OCI-LY7 (cell line): ENCODE measurements at places on chromosomes 6 and 20. TPM values are rescaled to one million over a fixed set of nuclear protein-coding genes. Genes with fewer than 3 reads are reported as not detected.

DNA sequence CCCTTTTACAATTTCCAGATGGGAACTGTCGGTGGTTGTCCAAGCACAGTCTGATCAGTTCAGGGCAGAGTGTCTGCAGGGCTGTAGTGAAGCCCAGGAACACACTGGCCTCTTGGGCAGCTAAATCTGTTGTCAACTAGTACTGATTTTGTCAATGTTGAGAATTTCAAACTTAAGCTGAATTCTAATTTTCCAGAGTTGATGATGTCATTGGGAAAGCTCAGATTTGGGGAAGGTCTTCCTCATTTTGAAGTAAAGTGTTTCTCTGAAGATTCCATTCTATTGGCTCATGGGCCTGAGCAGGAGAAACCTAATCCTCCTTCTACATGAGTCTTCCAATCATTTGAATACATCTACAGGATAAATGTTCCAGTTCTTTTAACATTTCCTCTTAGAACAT is 72.1 kb downstream of the CCDC170 start:
- no peak for DNase-seq

GRCh38 chr6:36362551-36363370 is 24.7 kb downstream of the ETV7 start:
- no peak for DNase-seq

DNA sequence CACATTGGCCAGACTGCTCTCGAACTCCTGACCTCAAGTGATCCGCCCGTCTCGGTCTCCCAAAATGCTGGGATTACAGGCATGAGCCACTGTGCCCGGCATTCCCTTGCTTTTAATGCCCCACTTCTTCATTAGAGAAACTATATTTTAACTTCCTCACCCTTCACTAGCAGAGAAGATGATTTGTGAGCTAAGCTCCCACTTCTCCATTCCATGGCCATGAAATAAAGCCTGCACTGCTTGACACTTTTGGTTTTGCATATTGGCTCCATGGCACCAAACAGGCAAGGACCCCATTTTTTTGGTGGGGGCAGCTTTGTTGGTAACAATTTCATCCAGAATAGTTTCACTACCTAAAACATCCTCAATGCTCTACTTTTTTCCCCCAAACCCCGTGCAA is 145.3 kb downstream of the TFAP2B start:
- no peak for DNase-seq

Gene ELOVL2
- total RNA-seq: not detected in 2 replicates

GRCh38 chr6:99014061-99014460 is 66.3 kb upstream of the FBXL4 start:
- no peak for DNase-seq

- DNase-seq: no peak
Observed at GRCh38 chr6:93468291-93468690, 48.9 kb upstream of the EPHA7 start.

DNA sequence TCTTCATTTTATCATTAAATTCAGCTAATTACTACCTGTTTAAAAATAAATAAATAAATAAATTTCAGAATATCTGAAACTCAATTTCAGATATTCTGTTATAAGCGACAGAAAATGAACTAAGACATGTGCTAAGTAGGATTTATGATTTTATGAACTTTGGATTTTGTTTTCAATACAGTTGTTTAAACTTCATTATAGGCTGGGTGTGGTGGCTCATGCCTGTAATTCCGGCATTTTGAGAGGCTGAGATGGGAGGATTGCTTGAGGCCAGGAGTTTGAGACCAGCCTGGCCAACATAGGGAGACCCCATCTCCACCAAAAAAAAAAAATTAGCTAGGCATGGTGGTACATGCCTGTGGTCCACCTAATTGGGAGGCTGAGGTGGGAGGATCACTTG is 36.0 kb downstream of the AFG1L start:
- no peak for DNase-seq

Gene CALHM5
- not detected in 2 replicates for total RNA-seq

- DNase-seq: no peak
Observed at GRCh38 chr20:14860410-14860814, 523.0 kb upstream of the FLRT3 start.

DNA sequence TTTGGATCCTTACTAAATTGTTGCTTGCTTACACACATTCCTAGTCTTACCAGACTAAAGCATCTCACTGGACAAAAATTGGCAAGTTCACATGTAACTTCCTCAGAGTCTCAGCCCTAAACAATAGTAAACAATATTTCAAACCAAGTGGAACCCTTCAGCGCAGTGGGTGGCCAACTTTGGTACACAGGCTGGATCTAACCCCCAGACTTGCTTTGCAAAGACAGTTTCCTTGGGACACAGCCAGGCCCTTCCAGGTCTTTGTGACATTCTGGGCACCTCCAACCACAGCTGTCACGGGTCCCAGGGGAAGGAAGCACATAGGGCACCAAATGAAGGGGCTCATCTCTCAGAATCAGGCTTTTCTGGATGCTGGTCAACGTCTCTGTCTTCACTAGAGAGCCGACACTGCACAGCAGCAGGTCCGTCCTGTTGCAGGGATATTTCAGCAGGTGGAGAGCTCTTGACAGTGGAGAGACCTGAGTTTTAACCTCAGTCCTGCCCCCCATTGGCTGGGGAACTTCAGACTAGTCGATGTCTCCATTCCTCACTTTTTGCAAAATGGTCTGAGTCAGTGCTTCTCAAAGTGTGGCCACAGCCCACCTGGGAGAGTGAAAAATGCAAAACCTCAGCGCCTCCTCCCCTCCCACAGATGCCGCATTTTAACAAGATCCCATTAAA is 91.4 kb downstream of the BFSP1 start:
- DNase-seq: no peak
